ENCODE measurements at places on chromosomes 1 and 21.

GRCh38 chr1:30471307-30471706, 252.1 kb downstream of the MATN1 start:
- DNase-seq = no peak

DNA sequence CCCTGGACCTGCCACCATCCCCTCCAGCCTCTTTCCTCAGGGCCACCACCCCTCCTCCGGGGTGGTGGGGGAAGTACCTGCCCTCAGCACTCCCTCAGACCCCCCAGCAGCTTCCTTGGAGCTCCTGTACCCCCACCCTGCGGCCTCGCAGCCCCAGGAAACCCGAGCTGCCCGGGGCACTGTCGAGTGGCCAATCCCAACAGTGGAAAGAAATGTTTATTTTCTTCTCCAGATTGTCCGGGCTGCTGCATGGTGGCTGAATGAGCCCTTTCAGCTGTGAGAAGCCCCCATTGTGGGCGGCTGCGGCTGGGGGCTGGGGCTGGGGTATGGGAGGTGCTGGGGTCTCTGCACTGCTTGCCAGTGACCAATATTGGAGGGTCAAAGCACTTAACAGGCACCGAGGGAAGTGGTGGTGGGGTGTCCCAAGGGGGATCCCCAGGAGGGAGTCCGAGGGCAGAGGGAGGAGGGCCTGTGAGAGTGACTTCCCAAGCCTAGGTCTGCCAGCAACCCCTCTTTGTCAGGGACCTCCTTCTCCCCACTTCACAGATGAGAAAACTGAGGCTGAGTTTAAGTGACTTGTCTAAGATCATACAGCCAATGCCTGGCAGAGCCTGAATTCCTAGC, 25.2 kb downstream of the RUNX3 start:
- no peak for DNase-seq

- DNase-seq = no peak
Observed at GRCh38 chr1:170539154-170539553, 7.2 kb downstream of the GORAB start.

DNA sequence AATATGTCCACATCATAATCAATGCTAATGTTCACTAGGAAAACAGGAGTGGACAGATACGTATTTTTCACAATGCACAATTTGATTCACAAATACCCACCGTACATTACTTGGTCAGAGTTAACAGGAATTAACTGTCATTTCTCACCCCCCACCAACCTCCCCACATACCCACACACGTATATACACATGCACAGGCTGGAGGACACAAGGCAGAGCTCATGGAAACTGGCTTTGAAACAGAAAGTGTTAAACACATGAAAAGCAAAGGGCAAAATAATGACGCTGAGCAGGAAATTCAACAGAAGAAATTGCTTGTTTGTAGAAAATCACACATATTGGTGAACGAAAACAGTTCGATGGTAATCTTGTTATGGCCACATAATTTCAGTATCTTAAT, 188.4 kb upstream of the DMRTA2 start:
- no peak for DNase-seq

DNA sequence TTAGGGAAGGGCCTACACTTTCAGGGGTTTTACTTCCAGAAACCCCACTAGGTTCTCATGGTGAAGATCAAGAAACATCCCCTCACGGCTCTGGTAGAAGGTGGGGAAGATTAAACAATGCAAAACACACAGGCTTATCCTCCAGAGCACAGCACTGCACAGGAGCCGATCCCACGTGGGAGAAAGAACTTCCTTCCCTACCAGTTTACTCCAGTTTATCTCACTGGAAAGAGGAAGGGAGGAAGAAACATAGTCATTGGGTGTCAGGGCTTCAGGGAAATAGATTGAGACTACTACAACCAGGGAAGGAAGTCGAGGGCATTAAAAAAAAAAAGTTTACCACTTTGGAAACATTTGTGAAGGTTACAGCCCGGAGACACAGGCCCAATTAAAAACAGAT, 164.4 kb downstream of the NTPCR start:
- no peak for DNase-seq

GRCh38 chr1:202164271-202165037, 4.1 kb upstream of the PTPN7 start:
- DNase-seq = no peak

DNA sequence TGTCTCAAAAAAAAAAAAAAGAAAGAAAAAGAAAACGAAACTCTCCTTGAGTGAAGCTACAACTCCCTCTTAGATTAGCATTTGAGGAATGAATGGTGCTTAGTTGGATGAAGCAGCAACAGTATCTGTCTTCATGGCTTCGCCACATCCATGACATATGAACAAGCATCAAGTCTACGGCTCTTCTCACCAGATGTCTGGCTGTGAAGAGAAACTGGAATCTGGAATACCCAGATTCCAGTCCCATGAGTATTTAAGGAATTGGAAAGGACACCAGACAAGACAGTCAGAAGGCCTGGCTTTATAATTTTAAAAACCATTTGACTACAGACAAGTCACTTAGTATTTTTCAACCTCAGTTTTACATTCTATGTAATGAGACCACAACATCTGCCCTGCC, 38.0 kb upstream of the TADA1 start:
- no peak for DNase-seq

- no peak for DNase-seq
Observed at GRCh38 chr1:14482784-14483450, 115.6 kb upstream of the KAZN start.

DNA sequence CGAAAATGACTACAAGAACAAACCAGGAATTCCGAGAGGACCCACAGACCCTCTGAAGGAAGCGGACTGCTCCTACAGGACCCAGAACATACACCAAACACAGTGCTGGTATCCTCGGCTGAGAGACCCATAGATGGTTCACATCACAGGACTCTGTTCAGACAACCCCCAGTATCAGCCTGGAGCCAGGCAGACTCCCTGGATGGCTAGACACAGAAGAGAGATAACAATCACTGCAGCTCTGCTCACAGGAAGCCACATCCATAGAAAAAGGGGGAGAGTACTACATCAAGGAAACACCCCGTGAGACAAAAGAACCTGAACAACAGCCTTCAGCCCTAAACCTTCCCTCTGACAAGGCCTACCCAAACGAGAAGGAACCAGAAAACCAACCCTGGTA, 434.0 kb upstream of the NR5A2 start:
- DNase-seq = no peak

All from heart right ventricle (tissue), 16 donors.